ENCODE measurements at places on chromosomes 1 and 21.

- no peak for DNase-seq
Measured at GRCh38 chr1:112244131-112244530, 151.9 kb upstream of the CTTNBP2NL start.

GRCh38 chr1:56180520-56181190 lies 398.7 kb downstream of the PLPP3 start:
- no peak for DNase-seq

DNA sequence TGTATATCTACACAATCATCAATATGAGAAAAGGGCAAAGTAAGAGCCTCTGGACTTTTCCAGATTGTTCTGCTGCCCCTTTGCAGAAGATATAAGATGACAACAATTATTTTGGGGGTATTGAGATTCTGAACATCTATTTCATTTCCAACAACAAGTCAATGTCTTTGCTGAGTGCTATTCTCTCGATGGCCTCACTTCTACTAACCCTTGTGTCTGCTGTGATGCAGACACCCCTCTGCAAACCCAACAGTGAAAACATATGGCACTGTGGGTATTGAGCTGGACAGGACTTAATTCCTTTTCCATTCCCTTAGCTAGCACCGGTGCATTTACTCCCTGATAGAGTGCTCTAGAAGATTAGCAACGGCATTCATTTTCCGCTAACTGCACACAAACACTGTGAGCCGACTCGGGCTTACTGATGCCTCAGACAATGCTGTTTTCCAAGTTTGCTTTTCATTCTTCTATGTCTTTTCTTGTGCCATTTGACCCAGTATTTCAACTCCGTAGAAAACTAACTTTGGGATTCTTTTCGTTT lies 33.4 kb upstream of the SMYD2 start:
- DNase-seq = no peak

- DNase-seq = no peak
Measured at GRCh38 chr1:61461406-61462384, 263.2 kb downstream of the TM2D1 start.

- no peak for DNase-seq
Measured at GRCh38 chr21:43262427-43262826, 93.6 kb downstream of the CRYAA start.

DNA sequence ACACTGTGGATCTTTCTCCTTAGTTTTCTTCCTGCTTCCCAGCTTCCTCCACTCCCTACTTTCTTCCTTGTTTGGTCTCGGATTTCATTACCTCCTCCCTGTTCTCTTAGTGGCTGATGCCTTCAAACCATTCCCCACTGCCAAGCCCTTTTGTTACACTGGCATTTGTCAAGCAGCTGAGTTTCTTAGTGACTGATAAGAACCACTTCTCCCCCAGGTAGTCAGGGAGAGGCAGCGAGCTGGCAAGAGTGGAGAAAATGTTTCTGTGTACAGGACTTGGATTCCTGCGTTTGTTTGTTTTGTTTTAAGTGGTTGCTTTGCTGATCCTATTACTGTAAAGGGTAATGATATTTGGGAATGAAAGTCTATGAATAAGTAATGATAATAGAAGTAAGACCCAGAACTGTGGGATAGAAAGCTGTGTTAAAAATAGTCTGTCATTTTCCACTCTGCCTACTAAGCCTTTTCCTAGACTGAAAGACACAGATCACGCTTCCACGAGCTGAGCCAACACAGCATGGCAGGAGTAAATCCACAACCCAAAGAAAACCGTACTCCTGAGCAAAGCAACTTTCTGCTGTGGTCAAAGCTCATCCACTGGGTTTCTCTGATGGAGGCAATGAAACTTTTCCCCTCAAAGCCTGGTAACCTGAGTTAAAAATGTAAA lies 10.1 kb upstream of the SERTAD4 start:
- no peak for DNase-seq

DNA sequence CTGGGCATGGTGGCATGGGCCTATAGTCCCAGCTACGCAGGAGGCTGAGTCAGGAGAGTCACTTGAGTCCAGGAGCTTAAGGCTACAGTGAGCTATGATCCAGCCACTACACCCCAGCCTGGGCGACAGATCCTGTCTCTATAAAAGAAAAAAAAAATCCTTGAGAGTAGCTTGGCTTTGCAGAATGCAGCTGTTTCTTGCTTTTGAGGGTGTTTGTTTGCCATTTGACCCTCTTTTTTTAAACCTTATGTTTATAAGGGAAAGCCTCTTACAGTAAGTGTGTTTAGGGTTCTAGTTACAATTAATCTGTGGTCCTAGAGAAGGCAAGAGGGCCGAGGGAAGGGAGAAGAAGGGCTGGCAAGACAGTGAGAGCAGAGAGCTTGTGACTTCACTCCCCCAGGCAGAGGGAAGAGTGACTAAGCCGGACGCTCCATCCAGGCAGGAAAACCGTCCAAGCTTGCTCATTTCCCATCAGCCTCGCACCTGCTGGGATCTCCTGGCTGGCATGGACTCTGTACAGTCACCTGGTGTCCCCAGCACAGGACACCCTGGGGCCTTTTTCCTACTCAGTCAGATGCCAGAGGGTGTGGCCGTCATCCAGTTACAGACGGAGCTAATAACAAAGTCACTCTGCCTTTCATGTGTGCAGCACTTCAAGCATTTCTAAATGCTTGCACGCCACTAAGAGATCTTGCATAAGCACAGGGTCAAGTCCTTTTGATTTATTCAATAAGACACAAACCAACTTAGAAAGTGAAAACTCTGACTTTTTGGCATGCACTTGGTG lies 55.5 kb upstream of the PSEN2 start:
- DNase-seq = no peak

GRCh38 chr1:112754116-112754628 lies 39.0 kb upstream of the PPM1J start:
- no peak for DNase-seq

DNA sequence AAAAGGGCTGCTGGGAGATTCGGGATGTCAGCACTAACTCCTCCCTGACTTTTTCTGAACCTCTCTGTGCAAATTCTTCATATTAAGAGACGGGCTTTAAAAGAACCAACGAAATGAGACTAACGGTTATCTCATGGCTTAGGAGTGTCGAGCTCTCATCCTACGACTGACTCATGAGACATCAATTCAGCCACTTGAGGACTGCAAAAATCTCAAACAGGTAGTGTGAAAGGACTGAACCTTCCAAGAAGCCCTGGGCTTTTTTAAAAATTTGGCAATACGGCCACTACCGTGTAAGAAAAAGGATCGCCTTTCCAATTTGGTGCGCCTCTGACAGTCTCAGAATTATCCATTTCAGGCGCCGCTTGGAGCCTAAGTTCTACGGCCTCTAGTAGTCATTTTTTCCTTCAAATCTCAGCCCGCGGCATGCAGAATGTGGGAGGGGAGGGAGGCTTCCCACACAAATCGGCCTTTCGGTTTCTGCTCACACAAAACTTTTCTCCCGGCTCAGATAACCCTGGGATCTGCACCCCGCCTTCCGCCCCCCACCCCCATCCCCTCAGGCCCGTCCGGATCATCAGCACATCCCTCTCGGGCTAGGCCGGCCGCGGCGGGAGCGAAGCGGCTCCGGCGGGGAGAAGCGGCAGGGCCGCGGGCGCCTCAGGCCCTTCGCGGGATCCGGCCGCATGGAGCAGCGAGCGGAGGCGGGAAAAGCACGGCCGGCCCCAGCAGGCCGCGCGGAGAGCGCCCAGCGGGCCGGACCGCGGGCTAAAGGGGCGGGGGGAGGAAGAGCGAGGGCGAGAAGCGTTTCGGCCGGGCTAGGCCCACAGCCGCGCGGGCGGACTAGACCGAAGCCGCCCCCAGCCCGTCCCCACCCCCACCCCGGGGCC lies 618 bp downstream of the HNRNPR start:
- peak; percentile 22 for DNase-seq

GRCh38 chr21:41957991-41958766 lies 4.4 kb upstream of the C2CD2 start:
- DNase-seq = no peak

- no peak for DNase-seq
Measured at GRCh38 chr1:91591175-91591974, 90.7 kb downstream of the CDC7 start.

- DNase-seq = no peak
Measured at GRCh38 chr1:15210651-15211375, 36.2 kb upstream of the FHAD1 start.

DNA sequence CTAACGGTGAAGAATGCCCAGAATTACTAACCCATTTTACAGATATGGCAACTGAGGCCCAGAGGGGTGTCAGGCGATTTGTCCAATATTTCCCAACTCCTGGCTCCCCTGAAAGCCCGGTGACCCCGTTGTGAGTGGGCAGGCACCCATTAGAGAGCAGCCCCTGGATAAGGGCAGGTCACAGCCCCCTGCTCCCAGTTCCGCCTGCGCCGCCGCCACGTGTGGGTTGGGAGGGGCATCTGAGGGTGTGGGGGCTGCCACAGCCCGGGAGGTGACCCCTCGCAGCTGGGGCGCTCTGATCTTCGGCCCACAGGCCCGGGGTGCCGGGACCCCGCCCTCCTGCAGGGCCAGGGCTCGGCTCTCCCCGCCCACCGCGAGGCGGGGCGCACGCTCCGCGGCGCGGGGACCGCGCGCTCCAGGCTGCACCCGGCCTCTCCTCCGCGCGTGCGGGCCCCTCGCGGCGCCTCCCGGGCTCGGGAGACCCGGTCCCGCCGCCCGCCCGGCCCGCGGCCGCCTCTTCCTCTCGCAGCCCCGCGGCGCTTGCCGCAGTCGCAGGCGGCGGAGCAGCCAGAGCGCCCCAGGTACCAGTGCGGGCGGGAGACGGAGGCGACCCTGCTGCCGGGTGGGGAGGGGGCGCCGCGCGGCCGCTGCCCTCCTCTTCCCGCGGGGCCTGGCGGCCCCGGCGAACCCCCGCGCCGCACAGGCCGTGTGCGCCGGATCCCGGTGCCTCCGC lies at the start of gene HTR6:
HTR6 (plus strand) TSS at position 423 of the 733 bp plus-strand sequence. CDS start 879 bp downstream, outside the sequence.
- peak; percentile 19 for DNase-seq

DNA sequence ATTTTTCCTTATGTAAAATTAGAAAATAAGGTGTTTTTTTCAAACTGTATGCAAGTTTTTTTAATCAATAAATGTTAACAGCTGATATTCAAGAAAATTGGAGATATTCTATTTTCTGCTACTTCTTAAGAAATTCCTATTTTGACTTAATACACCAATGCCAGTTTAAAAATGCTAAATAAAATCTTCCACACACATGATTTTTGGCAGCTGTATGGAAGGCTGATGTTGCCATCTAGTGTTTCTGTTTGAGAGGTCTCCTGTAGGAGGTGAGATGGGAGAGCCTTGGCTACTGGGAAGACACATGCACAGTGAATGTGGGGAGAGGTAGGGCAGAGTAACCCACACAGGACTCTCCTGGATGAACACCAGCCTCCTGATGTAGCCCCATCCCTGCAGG lies 29.2 kb upstream of the OR2B11 start:
- DNase-seq = no peak

GRCh38 chr1:1212780-1213344 lies 1.1 kb downstream of the TNFRSF4 start:
- DNase-seq = no peak

GRCh38 chr1:4025752-4026151 lies 125.7 kb upstream of the C1orf174 start:
- no peak for DNase-seq

- no peak for DNase-seq
Measured at GRCh38 chr1:115927971-115928370, 48.3 kb upstream of the SLC22A15 start.

- DNase-seq = no peak
Measured at GRCh38 chr1:92274939-92275338, 23.8 kb downstream of the GLMN start.

- no peak for DNase-seq
Measured at GRCh38 chr1:109996476-109996875, 11.9 kb downstream of the AHCYL1 start.

DNA sequence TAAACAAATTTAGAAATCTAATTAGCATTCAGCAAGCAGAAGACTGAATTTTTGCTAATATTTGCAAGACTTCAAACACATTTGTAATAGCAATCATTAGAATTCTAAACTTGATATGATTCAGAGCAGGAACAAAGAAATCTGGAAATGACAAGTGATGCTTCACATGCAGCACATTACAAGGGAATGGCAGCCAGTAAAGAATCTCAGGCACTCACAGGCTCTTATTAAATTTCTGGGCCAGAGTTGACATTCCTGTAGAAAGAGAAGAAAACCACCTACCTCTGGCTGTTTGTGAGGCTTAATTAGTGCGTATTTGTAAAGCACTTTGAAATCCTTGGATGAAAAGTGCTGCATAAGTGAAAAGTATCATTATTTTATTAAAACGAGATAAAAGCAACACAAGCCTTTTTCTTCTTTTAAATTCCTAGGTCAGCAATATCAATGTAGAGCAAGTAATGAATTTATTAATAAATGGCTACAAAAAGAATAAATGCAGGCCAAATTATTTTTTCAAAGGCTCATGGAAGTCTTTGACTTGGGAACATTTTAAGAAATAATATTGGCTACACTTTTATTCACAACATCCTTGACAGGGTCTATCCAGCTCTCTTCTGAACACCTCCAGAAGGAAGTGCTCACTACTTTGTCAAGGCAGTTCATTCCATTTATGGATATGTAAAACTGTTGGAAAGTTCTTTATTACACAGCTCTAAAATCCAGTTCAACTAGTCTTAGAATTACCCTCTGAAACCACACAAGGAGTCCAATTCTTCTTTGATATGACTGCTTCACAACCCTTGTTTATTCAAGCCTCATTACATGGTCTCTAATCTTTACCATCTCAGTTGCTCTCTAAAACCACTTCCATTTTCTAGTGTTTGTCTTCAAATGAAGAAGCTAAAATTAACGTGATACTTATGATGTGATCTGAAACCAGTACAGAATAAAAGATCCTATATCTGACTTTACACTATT lies 32.1 kb upstream of the SCYL3 start:
- no peak for DNase-seq

- DNase-seq = no peak
Measured at GRCh38 chr21:23008601-23009202, 2010.5 kb downstream of the NCAM2 start.

DNA sequence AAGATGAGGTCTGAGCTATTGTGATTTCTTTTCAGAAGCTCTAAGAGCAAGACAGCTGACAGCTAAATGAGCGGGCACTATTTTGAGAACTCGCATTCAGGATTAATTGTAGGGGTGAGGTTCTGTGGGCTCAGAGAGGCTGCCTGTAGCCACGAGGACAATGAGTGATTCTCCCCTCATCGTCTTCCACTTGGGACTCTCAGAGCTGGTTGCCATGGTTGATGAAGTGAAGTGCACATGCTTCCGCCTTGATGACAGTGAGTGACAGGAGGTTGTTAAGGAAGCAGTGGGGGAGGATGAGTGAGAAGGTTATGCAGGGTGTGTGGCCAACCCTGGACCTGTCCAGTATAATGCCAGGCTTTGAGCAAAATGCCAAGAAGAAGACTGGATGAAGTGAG lies 341.7 kb downstream of the PCP4 start:
- DNase-seq = no peak
